Stimulated activated CD4-positive, alpha-beta T cell treated with anti-CD3 and anti-CD28 coated beads, Interleukin-1b, Interleukin-23, amount 100 ng/mL, for 1 hour (primary cell): ENCODE measurements at places on chromosomes 6 and 20.

DNA sequence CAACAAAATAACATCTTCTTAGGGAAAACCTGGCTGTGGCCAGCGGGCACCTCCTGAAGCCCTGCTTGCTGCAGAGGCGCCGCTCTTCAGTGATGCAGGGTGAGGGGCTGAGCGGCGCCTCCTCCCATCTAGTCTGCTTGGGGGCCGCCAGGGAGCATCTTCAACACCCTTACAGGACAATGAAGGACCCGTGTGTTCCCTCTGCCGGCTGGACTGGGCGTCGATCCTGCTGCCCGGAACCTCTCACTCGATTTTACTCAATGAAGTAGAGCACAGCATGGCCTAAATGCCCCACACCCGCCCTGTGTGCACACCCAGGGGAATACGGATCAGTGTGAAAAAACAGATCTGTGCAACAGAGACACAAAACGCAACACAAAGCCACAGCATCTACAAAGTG, 28.5 kb upstream of the MPC1 start:
- no peak for DNase-seq

DNA sequence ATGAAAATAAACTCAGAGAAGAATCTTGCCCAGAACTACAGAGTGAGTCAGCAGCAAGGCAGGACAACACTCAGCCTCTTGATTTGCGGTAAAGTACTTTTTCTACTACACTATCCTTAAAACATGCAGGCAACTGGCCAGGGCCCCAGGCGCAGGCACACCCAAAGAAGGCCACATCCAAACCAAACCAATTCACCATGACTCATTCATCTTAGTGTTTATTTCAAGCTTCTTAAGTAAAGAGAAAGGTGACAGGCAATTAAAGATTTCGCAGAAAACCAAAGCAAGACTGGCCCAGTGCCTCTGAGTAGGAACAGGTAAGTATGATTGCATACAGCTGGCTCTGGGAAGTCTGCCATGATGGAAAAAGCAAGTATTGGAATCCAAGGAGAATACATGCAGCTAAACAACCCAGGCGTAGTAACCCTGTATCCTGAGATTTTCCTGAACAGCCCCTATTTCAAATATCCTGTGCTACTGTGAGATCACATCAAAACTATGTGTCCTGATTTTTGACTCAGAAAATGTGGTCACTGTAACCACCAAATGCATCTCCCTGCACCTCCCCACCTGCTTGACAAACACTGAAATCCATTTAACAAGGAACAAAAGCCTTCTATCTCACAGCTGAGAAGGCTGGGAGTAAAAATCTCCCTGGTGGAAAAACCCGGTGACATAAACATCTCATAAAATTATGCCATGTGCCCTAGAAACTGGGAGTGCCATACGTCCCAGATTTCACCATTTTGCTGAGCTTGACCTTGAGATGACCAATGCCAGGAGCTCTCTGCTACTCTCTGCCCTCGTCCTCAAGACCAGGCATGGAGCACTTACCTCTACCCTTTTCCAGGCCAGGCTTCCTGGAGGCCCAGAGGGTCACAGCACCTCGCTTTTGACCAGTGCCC, 12.4 kb downstream of the WFDC3 start:
- no peak for DNase-seq

DNA sequence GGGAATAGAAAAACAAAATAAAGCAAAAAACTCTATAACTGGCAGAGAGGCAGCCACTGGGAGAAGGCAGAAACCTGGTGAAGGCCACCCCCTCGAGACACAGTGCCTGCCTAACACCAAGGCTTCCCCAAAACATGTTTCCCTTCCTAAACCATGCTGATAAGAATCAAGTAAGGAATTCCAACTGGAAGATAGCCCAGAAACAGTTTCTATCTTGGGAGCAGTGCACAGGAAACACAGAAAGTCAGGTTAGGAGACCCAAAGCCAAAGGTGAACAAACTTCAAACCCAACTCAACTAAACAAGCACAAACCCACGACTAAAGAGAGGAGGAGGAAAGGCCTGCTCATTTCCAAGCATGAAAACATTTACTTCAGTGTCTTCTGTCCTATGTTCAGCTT, 433.7 kb upstream of the RGS17 start:
- no peak for DNase-seq

DNA sequence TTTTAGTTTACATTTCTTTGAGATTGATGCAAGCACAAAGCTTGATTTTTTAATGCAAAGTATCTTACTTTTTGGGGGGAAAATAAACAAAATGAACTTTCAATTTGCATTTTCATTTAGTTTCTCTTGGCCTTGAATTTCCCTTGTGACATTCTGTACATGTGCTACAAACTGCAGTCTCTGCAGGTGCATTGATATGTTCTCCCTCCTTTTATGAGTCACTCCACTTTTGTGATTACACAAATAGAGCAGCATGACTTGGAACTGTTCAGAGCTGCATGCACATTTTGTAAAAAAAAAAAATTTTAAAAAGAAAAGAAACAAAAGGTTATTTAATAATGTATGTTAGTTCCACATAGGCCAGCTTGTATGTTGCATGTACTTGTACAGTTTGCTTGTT, 220.0 kb upstream of the KCNQ5 start:
- DNase-seq: no peak

DNA sequence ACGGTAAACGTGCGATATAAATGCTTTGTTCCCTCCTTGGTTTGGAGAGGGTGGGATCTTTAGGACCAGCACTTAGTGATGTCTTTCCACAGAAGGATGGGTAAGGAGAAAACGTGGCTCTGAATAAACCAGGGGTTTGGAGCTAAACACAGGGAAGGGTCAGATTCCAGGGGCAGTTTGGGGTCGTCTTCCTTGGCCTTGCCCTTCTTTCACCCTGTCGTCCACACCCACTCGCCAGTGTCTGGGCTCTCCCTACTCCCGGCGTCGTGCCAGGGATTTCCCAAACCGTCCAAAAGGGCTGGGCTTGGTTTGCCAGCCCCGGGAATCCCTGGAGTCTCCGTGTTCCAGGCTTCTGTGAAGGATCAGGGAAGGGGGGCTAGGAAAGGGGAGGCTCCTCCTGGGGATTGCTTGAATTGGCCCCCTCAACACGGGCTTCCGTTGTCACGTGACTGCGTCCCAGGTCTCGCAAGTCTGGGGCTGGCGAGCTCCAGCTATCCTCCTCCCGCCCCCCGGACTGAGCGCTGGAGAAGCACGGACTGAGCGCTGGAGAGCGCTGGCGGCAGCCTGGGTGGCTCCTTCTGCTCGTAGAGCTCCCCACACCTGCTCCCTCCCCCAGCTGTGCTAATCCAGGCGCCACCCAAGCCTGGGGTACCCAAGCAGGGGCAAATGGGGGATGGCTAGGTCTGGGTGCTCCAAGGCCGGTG, 9.4 kb upstream of the ARMC12 start:
- DNase-seq: no peak

DNA sequence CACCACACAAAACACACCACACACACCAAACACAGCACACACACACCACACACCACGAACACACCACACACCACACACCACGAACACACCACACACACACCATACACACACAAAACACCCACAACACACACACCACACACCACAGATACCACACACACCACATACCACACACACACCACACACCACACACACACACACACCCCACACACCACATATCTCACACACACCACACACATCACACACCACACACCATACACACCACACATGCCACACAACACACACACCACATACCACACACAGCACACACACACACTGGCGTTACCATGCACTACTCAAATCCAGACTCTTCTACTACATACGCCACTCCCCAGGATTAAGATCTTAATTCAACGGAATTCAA, 118.9 kb upstream of the THBS2 start:
- no peak for DNase-seq
